Stimulated activated CD8-positive, alpha-beta memory T cell treated with anti-CD3 and anti-CD28 coated beads, Interleukin-15, amount 100 ng/mL, for 1 hour (primary cell): ENCODE measurements at places on chromosomes 1 and 21.

DNA sequence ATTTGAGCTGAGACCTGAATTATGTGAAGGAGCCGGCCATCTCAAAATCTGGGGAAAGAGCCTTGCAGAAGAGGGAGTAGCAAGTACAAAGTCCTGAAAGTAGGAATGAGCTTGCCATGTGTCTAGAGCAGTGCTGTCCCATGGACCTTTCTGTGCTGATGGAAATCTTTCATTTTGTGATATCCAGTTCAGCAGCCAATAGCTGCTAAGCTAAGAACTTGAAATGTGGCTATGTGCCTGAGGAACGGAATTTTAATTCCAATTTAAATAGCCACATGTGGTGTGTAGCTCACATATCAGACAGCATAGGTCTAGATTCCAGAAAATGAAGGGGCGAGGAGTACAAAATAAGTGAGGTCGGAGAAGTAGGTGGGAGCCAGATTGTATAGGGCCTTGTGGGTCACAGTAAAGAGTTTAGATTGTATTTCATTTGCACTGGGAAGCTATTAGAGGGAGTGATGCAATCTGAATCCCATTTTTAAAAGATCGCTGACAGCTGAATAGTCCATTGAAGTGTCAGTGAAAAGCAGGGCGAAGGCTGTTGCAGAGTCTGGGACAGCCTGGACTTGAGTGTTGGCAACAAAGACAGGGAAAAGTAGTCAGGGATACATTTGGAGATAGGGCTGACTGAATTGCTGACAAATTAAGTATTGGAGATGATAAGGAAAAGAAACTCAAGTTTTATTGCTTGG is 80.3 kb downstream of the TMEM200B start:
- DNase-seq, result no peak

DNA sequence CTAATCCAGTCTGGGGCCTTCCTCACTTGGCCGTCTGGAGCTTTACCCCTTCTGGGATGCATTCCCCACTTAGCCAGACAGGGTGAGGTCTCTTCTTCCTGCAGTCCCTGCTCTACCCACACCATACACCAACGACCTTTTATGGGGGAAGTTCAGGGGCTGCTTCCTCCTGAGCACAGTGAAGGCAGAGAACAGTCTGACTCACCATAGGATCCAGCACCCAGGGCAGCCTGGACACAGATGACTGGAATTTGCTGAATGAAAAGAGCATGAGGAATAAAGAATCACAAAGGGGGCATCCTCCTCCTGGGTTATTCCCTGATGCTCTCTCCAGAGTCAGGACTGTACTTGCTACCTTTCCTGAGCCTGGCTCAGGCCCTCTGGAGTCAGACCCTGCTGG is 4.6 kb upstream of the FOXE3 start:
- no peak for DNase-seq

- no peak for DNase-seq
These were observed 13.2 kb upstream of the PRKAB2 start for GRCh38 chr1:147185432-147185831.

DNA sequence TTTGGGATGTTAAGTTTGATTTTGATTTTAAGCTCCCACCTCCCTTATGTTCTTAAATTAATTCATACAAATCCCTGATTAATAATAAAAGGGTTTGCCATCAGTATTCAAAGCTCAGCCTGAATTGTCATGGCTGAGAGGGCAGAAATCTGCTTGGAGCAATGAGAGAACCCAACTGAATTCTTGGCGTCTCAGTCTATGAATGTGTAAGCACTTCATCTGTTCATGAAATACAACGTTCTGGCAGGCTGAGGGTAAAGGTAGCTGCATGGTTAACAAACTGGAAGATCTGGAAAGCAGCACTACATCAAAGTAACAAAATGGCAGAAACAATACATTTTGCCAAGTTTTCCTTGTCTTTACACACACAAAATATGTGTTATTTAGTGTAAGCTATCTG is 95.3 kb downstream of the ACBD6 start:
- no peak for DNase-seq

DNA sequence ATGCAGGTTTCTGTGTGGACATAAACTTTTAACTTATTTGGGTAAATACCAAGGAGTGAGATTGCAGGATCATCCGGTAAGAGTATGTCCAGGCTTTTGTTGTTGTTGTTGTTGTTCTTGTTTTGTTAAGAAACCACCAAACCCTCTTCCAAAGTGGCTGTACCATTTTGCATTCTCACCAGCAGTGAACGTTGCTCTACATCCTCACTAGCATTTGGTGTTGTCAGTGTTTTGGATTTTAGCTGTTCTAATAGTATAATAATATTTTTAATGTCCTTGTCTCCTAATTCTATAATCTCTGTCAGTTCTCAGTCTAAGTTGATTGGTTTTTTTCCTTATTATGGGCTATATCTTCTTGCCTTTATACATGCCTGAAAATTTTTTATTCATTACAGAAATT is 37.8 kb downstream of the TENT5C start:
- DNase-seq, result no peak

DNA sequence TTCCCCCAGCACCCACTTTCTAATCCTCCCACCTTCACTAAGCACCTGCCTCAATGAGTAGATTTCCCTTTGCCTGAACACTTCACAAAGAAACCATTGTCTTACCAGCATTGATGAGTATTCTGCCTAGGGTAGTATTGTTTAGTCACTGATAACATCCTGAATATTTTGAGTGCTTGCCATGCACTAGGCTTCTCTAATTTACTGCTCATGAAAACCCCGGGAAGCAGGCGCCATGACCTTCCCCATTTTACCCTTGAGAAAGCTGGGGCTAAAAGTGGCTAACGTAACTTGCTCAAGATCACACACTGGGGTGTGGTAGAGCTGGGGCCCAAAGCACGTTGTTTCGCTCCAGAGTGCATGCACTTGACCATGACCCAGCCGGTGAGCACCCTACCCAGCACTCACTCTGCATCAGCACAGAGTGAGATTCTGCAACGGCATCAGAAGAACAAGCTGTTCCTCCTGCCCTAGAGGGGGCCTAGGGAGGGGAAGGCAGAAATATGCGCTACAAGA is 10.6 kb upstream of the F3 start:
- DNase-seq, result no peak

- DNase-seq, result no peak
These were observed 24.9 kb upstream of the ZBTB40 start for GRCh38 chr1:22426781-22427180.

GRCh38 chr1:108708691-108709660 is 3.7 kb upstream of the FNDC7 start:
- peak; percentile 46 for DNase-seq

GRCh38 chr21:45573452-45574035 is 31.3 kb upstream of the SLC19A1 start:
- DNase-seq, result no peak

DNA sequence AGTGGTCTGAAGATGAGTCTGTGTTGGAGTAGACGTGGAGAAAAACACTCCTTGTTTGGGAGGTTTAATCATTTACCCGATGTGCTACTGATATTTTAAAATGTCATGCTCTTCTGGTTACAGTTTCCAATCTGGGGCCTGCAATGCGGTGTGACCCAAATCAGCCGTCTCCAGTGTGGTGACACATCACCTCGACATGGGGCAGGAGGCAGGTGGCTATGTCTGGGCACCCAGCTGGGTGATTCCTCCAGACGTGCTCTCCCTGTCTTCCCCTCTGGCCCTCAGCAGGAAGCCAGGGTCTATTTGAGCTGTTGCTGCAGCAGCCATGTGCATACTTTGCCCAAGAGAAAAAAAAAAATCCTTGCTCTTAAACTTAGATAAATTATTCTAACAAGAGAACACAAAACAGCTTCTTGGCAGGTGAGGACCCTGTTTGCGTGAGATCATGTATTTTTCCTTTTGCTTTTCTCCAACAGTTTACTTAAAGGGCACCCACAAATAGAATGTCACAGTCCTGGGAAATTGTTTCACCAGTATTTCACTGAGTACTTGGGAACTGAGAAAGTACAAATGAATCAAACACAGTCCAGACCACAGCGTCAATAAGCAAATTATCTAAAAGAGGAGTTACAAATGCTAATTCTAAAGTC is 38.9 kb upstream of the MAP10 start:
- DNase-seq, result no peak
